ENCODE measurements at places on chromosomes 1 and 21.

GRCh38 chr1:65751961-65752360, 40.7 kb upstream of the PDE4B start:
- DNase-seq: no peak

DNA sequence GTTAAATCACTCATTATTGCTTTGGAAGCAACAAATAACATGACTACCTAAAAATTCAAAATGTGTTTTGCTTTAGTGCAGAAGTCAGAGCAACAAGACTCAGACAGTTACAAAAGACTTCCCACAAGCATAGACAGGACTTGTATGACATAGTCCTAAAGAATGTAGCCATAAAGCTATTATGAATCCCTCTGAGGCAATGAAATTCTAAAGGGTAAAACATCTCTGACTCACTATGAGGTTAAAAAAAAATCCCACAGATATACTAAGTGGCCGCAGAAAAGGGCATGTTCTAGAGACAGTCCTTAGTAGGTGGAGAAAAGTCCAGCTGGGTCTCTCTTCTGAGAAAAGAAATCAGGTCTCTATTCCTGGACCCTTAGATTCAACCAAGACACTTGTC, 4.9 kb downstream of the PRKAB2 start:
- DNase-seq: peak; percentile 91

DNA sequence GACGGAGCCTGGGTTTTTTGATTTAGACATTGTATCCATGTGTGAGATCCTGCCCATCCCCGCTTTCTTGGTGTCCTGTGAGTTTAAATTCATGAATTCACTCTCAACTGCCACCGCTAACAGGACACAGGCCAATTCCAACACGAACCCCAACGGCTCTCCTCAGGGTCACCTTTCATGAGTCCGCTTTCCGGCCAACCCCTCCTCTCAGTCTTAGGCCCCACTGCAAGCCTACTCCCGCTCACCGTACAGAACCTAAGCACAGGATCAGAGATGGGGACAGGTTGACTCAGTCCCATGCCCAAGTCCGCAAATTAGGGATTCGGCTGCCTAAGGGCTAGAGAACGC, 238 bp upstream of the SCP2 start:
- no peak for DNase-seq

DNA sequence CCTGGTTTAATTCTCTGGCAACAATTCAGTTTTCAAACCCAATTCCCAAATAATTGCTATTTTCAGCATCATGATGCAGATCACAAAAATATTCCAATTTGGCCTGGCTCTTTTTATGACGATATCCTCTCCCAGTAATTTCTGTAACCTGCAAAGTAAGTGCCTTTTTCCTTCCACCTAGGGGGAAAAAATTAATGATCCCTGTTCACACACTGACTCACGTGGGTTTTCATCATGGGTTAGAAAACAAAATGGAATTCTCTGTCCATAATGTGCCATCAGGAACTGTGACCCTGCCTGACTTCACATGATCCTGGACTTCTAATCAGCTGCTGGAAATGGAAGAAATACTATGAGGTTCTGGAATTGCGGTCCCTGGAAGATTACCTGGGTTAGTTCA, 24.5 kb downstream of the AK2 start:
- DNase-seq: no peak

DNA sequence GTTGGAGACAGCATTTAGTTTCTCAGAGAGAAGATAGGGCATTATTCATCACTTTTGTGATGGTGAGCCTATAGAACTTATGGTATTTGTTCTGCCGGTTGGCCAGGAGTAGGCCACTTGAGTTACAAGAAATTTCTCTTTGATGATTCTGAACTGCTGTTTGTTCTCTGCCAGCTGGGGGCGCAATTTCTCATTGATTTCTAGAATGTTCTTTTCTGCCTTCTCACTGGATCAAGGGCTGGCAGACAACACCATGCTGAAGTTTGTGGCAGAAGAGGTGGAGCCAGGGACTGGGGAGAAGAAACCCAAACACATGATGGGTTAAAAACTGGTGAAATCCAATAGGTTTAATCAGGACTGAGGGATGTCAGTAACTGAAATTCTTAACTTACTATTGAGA, 360.6 kb downstream of the FAM72C start:
- no peak for DNase-seq

DNA sequence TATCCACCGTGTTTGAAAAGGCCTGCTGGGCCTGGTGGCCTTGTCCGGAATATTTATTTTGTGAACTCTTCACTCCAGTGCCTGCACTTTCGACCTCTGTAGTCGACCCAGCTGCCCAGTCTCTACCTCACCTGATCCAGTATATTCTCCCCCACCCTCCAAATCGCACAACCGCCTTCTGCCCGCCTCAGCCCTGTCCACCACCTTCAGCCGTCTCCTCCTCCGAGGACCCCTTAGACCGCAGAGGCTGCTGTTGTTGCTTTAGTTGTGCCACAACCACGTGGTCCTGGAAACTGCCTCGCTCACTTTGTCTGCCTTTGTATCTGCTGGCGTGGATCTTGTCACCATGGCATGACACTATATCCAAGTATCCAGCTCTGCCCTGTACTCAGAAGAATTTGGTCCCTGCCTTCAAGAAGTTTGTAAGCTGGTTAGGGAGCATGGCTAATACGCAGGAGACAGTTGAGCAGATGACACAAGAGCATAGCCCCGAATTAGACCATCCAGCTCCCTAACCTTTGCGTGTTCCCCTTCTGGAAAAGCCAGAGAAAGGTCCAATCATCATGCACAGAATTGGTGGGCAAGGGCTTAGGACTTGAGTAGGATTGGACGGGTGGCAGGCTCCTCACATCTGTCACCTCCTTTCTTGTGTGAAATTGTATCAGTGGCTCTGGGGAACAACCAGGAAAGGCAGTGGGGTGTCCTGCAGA, 1.5 kb downstream of the PHGDH start:
- DNase-seq: peak; percentile 26

DNA sequence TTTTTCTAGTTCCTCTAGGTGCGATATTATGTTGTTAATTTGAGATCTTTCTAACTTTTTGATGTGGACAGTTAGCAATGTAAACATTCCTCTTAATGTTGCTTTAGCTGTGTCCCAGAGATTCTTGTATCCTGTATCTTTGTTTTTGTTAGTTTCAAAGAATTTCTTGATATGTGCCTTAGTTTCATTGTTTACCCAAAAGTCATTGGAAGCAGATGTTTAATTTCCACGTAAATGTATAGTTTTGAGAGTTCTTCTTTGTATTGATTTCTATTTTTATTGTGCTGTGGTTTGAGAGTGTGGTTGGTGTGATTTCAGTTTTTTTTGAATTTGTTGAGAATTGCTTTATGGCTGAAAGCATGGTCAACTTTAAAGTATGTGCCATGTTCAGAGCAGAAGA, 319.4 kb downstream of the PTBP2 start:
- no peak for DNase-seq

- peak; percentile 88 for DNase-seq
Measured at GRCh38 chr1:235513495-235514366, 9.5 kb upstream of the B3GALNT2 start.

- DNase-seq: peak; percentile 80
Measured at GRCh38 chr1:155938220-155938627, 3.2 kb upstream of the RXFP4 start.

DNA sequence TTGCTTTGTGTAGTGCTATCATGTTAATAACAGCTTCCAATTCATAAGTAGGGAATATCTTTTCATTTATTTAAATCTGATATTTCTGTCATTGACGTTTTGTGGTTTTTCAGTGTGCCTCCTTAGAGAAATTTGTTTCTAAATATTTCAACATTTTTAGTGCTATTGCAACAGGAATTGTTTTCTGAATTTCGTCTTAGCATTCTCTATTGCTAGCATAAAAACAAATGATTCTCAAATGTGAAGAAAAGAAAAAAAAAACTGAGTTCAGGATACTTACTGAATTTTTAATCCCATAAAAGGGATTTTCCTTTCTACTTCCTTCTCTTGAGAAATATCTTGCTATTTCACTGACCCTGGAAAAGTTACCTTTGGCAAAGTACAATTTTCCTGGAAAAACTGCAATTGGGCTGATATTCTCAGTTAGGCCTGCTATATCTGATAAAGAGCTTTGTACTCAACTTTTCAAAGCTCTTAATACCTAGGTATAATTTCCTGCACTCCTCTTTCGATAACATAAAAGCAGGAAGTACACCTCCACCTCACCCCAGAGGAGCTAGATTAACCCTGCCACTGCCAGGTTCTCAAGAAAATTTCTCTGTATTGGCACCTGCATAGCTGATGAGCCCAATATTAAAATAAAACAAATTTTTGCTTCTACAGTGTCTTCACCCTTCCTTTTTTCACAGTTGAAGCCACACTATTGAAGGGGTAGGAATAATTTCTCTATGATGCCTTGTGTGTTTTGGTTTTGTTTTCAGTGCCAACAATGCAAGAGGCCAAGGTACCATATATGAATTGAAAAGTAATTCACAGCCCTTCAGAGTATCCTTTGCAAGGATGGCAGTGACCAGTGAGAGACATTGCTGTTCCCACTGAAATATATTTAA, 35.6 kb downstream of the PTPN14 start:
- DNase-seq: no peak

DNA sequence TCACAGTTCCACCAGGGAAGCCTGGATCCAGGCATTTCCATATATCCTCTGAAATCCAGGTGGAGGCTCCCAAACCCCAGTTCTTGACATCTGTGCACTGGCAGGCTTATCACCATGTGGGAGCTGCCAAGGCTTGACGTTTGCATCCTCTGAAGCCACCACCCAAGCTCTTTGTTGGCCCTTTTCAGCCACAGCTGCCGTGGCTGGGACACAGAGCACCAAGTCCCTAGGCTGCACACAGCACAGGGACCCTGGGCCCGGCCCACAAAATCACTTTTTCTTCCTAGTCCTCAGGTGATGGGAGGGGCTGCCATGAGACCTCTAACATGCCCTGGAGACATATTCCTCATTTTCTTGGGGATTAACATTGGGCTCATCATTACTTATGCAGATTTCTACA, 22.3 kb downstream of the RNPC3 start:
- DNase-seq: no peak

- DNase-seq: peak; percentile 89
Measured at GRCh38 chr1:162670928-162671663, 38.8 kb downstream of the DDR2 start.

GRCh38 chr1:60044881-60045280, 28.7 kb downstream of the C1orf87 start:
- no peak for DNase-seq

DNA sequence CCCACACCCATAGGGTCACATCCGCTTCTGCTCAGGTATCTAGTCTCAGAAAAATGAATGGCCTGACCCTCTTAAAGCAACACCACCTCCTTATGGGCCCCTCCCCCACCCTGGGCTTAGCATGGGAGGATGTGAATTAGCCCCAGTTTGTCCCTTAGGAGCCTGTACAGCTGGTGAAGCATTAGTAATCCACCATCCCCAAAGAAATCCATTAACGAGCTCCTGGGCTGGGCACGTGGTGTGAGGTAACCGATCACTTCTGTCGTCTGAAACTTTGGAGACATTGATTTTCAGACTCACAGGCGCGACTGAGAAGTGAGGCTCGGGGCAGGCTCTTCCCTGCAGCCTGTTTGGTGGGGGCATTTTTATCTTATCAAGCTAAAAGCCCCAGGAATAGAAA, 10.5 kb downstream of the RASSF5 start:
- no peak for DNase-seq

- no peak for DNase-seq
Measured at GRCh38 chr1:116033322-116033721, 57.0 kb downstream of the SLC22A15 start.

- peak; percentile 93 for DNase-seq
Measured at GRCh38 chr1:999725-1000356, at the start of gene HES4. TSS of gene HES4 (minus strand) at chr1:1000097. CDS start at chr1:999973, 124 bp downstream.

GRCh38 chr1:10308001-10308400, 90.9 kb upstream of the PGD start:
- no peak for DNase-seq

DNA sequence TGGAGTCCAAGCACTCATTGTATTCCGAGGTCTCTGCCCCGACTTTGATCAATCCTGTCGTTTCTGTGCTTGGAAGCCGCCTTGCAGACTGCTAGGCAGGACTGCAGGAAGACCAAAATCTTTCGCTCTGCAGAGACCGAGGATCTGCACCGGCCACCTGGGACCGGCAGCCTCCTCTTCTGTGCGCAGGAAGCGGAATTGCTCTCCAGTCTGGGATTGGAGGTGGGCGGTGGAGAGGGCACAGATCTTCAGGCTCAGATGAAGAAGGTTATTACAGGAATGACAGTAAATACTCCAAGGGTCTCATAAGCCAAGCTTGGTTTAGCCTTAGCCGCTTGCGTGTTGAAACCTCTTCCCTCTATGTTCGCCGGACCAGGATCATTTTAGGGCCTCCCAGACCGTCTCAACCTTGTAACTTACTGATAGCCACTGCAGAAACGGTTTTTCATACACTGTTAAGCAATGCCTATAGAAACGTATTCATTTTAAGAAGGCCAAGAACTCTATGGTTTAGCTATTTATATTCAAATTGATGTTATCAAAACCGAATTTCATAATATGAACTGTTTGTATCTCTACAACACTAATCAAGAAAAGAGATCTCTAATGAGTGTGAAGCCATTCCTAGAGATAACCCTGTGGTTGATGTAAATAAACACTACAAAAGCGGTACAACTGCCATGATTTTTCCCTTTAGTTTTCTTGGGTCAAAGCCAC, 1.1 kb downstream of the MIA3 start:
- peak; percentile 50 for DNase-seq

DNA sequence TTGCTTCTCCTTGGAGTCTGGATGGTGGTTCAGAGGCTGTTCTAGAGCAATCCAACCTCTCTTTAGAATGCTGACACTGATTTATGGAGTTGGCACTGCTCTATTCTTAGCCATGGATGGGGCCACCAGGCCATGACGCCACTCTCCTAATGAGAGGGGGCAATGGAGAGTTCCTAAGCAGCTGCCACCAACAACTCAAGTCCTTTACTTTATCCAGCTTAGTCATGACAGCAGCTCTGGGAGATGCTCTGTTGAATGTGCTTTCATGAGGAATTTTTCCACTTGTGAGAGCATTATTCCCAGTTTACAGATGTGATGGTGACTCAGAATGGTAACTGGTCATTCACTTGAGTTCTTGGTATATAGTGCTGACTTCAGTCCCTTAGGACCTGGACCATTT, 366.3 kb downstream of the HHAT start:
- DNase-seq: no peak

All from cardiac fibroblast (primary cell).